ENCODE measurements at places on chromosomes 7 and 10.
A peak's percentile ranks its signal among the peaks of the same experiment; 100 is the strongest.

GRCh38 chr7:140656548-140657515, 15.9 kb upstream of the ADCK2 start:
- no peak for DNase-seq

DNA sequence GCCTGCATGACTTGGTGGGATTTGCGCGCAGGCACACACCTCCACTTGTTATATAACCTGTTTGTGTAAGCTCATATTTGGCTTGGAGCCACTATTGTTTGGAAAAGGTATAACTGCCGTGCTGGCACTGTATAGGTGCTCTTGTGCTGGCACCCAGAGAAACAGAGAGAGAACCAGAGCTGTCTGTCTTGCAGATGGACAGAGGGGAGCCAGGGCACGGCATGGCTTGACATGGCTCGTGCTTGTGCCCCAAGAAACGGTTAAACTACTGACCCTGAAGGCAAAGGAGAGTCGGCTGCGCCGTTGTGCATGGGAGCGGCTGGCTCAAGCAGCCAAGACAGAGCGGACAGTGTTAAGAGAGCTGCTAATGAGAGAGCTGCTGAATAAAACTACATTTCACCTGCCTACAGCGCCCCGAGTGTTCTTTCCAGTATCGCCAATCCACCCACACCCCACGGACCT, 23.2 kb downstream of the RAPGEF5 start:
- DNase-seq: no peak

- DNase-seq: no peak
These were observed 7.3 kb upstream of the RBM33 start for GRCh38 chr7:155637155-155637554.

DNA sequence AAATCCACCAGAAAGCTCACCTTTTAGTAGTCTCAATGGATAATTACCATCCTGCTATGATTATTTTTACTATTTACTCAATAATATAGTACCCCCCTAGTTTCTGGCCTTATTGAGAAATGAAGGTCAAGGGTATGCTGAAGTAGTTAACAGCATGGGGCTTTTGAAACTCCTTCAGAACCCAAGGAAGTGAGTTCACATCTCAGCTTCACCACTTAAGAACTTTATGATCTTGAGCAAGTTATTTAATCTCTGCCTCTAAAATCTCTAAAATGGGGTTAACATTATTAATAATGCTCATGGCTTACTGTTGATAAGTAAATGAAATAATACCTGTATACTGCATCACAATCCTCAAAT, 5.8 kb downstream of the MTPN start:
- no peak for DNase-seq

GRCh38 chr7:36119005-36119706, 33.9 kb upstream of the EEPD1 start:
- no peak for DNase-seq

DNA sequence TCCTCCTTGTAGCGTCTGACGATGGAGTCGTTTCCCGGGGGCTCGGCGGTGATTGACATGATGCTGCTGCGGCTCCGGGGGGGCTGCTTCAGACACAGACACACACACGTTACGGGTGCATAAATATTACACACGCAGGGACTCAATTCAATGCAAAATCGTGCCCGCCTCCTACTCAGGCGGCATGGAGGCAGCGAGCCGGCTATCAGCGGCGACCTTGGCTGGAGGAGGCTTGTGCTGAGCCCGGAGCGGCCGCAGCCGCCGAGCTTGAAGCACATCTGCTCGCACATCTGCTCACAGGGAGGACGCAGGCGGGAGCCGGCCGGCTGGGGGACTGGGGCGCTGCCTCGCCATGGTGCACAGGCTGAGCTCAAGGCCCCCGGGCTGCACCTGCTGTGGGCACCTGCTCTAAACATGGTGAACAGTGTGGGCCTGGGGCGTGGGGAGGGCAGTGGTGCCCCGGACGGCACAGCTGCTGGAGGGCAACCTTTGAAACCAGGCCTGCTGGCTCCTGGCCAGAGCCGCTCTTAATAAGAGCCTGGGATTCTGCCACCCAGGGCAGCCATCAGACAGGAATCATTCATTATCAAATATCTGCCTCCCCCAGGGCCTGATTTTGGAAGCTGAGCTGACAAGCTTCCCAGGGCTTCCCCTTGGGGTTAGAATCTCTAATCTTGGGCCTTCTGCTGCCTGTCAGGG, 84.7 kb upstream of the GNA12 start:
- no peak for DNase-seq

DNA sequence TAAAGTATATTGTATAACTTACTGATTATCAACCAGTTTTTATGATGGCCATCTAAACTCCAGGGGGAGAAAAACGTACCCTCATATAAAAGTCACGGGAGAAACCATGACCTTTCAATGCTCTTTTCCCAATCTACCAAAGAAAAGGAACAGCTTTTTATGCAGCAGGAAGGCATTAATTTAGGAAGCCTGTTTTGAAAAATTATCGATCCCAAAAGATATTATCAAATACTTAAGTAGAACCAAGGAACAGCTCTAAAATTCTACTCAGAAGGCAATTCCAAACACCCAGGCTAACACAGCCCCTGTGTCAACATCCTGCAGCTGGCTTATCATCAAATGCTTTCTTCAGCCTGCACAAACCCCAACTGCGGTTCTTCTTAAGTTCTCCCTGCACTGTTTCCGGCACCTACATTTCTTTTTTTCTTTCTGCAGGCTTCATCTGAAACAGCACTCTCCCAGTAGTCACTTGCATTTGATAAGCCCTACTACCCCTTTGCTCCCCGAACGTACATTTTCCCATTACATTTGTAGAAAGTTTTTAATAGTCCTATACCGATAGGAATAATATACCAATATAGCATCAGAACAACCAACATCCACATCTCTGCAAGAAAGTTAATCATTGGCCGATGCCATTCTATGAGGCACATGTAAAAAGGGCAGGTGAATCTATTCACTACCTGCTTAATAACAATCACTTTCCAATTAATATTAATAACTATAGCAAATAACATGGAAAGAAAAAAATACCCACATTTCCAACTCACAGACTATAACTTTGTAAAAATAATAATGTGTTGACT, 47.9 kb downstream of the PIP4K2A start:
- peak; percentile 87 for DNase-seq

- DNase-seq: no peak
These were observed 139.9 kb upstream of the PITRM1 start for GRCh38 chr10:3312403-3312940.

GRCh38 chr7:81600608-81601007, 169.2 kb downstream of the HGF start:
- DNase-seq: no peak

- no peak for DNase-seq
These were observed 354.7 kb downstream of the HGF start for GRCh38 chr7:81415181-81415580.

DNA sequence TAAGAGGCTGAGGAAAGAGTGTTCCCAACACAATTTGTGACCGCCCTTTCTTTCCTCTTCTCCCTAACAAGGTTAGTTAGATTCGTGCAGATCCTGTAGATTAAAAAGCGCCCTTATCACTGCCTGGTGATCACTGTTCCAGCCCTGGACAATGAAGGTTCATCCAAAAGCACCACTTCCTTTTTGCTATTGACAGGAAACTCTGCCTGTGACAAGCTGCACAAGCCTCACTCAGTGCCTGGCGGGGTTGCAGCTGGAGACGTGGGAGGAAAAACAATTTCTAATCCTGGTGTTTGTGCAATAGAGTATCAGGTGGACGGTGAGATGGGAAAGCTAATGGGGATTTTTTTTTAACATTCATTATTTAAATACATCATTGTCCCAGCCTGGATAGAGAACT, 105.9 kb upstream of the CAV2 start:
- no peak for DNase-seq

GRCh38 chr7:36692456-36692855, 31.8 kb downstream of the AOAH start:
- no peak for DNase-seq

DNA sequence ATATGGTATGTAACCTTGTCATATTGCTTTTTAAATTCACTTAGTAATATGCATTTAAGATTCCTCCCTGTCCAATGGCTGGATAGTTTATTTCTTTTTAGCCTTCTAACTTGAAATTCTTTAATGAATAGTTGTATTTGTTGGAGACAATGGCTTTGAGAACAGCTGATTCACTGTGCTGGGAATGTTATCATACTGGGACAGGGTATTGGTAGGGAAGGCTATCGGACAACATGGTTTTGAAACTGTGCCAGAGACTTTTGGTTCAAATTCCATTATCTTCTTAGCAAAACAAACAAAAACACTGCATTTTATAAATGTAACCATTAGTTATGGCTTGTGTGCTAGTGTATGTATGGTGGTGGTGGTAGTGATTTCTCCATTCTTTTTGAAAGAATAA, 517.1 kb upstream of the ANKRD30A start:
- no peak for DNase-seq

GRCh38 chr10:116589926-116590325, 833 bp upstream of the PNLIPRP1 start:
- DNase-seq: no peak

DNA sequence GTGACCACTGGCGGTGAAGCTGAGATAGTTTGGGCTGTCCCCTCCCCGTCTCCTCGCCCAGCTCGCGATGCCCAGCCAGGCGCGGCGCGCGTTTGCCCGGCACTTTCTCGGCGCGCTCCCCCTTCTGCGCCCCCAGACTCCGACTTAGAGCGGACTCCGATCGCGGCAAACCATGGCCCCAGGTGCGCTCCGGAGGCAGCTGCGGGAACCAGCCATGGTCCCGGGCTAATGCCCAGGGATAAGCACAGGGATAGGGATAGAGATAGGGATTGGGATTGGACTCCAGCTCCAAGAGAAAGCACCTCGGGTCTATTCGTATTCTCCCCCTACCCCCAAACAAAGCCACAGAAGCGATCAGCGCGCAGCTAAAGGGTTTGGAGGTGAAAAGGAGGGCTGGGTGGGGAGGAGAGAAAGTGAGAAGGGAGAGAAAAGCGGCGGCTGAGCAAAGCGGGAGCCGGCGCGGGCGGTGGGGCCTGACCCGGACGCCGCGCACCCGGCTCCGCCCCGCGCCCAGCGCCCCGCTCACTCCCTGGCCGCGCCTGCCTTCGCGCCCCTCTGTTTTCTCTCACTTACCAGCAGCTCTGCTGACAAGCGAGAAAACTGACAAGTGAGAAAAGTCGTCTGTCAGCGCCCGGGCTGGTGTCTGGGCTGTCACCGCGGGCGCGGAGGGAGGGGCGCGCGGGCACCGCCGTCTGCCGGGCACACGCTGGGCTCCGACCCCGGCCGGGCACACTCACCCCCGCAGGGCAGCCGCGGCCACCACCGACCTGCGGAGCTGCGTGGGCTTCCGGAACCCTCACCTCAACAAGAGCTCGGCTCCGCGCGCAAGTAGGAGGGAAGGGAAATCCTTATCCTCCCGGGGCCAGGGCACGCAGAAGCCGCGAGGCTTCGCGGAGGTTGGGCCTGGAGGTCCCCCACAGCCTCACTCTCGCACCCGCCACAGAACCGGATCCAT, at the start of gene PDE1C:
TSS of gene PDE1C (minus strand) at position 2 of the 955 bp plus-strand sequence.
- DNase-seq: no peak

DNA sequence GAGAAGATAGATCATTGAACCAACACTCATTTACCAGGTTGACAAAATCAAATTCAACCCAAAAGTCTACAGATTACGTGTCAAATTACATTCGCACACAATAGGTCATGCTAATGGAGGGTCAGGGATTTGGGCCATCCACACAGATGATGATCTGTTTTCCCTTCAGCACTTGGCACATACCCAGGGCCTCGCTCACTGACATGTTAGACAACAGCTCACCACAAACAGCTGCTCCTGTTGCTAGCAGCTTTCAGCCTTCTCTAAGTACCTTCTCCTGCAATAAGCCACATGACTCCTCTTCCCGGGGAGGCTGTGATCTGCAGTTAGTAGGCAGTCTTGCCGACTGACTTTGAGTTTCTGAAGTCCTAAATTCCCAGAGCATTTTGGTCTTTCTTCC, 18.4 kb downstream of the NKX2-3 start:
- no peak for DNase-seq

GRCh38 chr7:92698237-92698841, 108.1 kb upstream of the FAM133B start:
- DNase-seq: no peak

GRCh38 chr7:146002431-146003078, 114.0 kb upstream of the CNTNAP2 start:
- no peak for DNase-seq

DNA sequence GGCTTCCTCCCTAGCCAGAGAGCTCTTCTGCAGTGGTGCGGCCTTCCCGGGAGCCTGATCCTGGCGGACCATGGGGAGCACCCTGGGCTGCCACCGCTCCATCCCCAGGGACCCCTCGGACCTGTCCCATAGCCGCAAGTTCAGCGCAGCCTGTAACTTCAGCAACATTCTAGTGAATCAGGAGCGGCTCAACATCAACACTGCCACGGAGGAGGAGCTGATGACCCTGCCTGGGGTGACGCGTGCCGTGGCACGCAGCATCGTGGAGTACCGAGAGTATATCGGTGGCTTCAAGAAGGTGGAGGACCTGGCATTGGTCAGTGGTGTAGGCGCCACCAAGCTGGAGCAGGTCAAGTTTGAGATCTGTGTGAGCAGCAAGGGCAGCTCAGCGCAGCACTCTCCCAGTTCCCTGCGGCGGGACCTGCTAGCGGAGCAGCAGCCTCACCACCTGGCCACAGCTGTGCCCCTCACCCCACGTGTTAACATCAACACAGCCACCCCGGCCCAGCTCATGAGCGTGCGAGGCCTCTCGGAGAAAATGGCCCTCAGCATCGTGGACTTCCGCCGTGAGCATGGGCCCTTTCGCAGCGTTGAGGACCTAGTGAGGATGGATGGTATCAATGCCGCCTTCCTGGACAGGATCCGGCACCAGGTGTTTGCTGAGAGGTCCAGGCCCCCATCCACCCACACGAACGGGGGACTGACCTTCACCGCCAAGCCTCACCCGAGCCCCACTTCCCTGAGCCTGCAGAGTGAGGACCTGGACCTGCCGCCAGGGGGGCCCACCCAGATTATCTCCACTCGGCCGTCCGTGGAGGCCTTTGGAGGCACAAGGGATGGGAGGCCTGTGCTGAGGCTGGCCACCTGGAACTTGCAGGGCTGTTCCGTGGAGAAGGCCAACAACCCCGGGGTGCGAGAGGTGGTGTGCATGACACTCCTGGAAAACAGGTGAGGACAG, 1.5 kb downstream of the EEPD1 start:
- DNase-seq: no peak

DNA sequence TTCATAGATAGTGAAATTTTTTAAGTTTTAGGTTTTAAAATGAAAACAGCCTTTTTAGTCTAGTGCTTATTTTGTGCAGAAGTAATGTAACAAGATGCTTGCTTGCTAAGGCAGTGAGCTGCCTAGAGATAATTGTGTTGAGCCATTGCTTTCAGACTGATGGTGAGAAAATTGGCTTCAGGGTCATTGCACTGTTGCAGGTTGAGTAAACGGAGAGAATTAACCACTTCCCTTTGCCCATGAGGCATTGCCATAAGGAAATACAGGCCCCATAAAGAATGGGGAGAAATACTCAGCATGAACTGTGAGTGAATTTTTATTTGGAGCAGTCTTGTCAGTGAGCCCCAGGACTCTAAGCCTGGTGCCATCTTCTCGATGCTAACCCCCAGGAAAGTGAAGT, 140.5 kb downstream of the LRRC4 start:
- DNase-seq: no peak

DNA sequence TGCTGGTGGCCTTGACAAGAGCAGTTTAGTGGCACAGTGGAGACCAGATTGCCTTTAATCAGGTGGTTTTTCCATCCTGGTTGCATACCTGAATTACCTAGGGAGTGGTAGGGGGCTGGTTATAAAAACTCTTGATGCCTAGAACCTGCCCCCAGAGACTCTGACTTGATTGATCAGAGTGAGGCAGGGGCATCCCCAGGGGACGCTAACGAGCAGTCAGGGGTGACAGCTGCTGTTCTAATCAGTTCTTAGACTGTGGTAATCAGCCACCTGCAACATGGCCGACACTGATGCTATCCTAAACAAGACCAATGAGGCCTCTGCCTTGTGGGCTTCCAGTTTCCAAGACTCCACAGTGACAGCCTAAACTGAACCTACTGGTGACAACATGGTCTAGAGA, 2.0 kb upstream of the OPALIN start:
- no peak for DNase-seq
